Neural crest cell (in vitro differentiated cells): ENCODE measurements at places on chromosomes 11 and 22. TPM values are rescaled to one million over a fixed set of nuclear protein-coding genes. Genes with fewer than 3 reads are reported as not detected.

APOBEC3B gene
- 12.3 and 14.5 TPM in 2 replicates for total RNA-seq

PHLDA2 gene
- total RNA-seq = 1.1 and 1.6 TPM in 2 replicates

DNA sequence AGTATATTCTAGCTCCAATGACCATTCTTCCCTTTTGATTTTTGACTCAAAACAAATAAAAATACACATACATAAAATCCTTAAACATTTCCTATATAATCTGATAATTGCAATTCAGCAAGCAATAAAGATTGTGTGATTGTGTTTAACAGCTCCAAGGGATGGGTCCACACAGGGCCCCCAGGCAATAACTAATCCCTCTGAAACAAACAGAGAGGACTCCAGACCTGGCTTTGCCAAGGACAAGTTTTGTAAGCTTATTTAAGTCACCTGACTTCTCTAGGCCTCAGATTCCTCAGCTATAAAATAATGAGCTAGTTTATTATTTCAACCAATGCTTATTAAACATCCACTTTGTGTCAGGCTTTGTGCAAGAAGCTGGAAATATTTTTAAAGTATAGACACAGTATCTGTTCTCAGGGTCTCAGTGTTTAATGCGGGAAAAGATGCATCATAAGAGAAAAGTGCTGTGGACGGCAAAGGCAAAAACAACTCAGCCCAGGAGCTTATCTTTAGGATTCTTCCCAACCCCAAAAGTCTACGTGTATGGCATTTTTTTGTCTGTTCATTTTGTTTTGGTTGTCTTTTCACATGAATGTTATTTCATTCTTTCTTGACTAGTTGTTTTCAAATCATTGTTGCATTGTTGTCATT, 20.1 kb downstream of the FZD4 start:
- no peak for DNase-seq

GRCh38 chr22:22721681-22722354, 77.4 kb downstream of the GGTLC2 start:
- DNase-seq = no peak

DNA sequence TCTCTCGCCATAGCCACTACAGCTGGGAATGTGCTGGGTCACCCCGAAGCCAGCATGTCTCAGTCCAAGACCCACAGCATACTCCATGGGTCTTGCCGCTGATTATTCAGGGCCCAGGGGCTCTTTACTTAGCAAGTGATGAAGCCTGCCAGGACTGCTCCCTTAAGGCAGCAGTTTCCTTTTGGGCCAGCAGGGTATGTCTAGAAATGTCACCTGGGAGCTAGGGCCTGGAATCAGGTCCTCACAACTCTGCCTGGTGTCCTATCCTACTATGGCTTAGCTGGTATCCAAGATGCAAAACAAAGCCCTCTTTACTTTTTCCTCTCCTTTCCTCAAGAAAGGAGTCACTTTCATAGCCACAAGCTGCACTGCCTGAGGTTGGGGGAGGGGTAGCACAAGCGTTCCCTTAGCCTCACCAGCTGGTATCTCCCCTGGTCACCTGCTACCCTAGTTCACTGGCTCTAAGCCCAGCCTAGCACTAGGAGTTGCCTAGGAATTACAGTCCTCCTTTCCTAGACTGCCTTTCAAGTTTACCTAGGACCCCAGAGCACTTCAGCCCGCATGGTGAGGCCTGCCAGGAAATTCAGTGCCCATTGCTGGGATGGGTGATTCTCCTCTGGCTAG, 22.6 kb upstream of the NCR3LG1 start:
- DNase-seq = no peak
